ENCODE measurements at places on chromosomes 12 and 14.

GRCh38 chr12:83052890-83053541 lies 366.3 kb downstream of the TMTC2 start:
- DNase-seq: no peak

DNA sequence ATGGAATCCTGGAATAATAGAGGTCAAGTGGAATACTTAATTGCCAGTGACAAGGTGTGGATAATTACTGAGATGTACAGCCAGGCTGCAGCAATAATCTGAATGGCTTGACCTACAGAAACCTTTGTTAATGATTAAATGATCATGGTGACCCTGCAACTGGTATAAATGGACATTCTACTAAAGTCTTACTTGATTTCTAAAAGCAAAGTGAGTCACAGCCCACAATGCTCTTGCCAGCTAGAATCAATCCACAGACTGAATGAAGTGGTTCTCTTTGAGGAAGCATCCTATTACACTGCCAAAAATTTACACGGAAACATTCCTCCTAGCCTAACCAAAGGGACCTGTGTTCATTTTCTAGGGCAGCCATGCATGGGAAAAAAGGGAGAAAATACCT lies 518.5 kb downstream of the SOX5 start:
- DNase-seq: no peak

GRCh38 chr12:30694412-30695198 lies 1.1 kb downstream of the IPO8 start:
- DNase-seq: peak; percentile 76

- DNase-seq: no peak
Measured at GRCh38 chr12:6078398-6079096, 45.9 kb downstream of the VWF start.

- DNase-seq: peak; percentile 61
Measured at GRCh38 chr14:104979758-104980610, 1.8 kb upstream of the AHNAK2 start.

DNA sequence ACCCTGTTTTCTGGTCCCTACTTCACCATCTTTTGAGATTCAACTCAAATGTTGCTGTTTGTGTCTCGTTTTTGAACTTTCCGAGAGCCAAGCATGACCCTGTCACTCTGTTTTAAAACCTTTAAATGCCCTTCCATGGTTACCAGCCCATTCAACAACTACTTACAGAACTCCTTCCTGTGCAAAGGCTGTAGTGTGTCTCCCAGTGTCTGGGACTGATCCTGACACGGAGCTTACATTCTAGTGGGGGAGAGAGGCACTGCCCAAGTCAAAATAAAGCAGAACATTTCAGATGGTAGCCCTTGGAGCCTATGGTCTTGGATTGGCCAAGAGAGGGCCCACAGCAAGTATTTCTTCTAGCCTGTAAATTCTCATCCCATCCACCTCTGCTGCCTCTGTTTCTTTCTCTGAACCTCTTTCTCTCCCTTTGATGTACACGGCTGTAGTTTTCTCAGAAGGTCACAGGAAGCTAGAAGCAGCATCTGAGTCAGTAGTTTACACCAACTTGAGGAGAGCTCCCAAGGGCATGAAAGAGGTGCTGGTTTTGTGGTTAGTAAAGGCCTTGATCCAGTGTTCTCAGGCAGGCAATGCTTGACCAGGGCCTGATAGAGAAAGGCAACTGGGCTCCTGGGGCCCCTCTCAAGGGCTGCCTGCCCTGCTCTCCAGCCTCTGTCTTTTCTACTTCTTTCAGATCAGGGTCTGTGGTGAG lies 42.3 kb upstream of the SLC24A4 start:
- no peak for DNase-seq

- DNase-seq: peak; percentile 21
Measured at GRCh38 chr12:110577864-110578693, 5.0 kb downstream of the PPTC7 start.

- DNase-seq: no peak
Measured at GRCh38 chr14:97218691-97219430, 421.7 kb downstream of the VRK1 start.

- DNase-seq: peak; percentile 67
Measured at GRCh38 chr12:111367661-111368221, 1.2 kb downstream of the PHETA1 start.

DNA sequence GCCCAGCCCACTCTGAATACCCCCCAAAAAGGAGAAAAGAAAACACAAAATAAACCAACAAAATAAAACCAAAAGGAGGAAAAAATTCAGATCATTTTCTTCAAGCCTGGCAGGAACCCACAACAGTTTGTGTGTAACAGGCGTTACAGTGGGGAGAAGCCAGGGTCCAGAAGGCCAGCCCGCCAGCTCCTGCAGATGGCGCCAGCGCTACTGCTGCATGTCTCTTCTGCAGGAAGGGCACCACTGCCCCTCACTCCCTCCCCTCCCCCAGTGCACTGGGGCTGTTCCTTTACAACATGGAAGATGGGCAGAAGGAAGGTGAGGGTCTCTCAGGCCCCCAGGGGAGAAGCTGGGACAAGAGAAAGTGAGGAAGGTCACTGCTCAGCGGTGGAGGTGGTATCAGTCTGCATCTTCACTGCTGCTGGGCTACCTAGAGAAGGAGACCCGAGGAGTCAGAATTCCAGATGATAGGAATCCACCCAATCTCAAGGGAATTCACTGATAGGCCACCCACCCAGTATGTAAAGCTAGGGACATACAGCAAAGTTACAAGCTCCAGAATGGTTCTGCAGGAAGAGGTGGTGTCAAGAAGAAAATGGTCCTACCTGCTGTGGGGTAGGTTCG lies 2.3 kb upstream of the NOP2 start:
- DNase-seq: peak; percentile 48

GRCh38 chr12:64824500-64825142 lies at the start of gene TBC1D30:
TBC1D30 (plus strand) TSS chr12:64824647; CDS start chr12:64824880, 233 bp downstream.
- DNase-seq: no peak

GRCh38 chr12:102675672-102676071 lies 195.3 kb upstream of the IGF1 start:
- DNase-seq: no peak

DNA sequence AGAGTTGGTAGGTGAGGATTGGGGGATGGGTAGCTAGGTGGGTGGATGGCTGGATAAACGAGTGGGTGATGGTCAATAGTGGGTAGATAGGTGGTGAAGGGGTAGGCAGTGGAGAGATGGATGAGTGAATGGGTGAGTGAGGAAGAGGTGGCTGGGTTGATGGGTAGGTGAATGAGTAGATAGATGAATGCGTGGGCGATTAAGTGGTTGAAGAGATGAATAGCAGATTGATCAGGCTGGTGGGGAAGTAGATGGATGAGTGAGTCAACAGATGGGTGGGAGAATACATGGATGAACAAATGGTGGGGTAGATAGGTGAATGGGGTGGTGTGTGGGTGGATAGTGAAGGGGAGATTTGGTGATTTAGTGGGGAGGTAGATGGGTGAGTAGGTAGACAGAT lies 51.1 kb downstream of the SYNE3 start:
- DNase-seq: no peak

GRCh38 chr14:105856676-105857219 lies 330.4 kb downstream of the TMEM121 start:
- DNase-seq: no peak

DNA sequence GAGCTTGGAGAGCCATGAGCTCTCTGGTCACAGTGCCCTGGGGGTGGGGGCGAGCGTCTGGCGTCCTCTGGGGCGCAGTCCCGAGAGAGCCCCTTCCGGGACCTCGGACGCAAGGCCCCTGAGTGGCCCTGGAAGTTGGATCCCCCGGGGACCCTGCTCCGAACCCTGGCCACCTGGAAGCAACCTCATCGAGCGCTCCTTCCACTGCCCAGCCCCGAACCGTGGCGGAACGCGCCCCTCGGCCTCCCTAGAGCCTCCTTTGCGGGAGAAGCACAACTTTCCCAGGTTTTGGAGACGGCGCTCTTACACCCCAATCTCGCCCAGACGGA lies 1.2 kb downstream of the NOS1 start:
- DNase-seq: no peak

- no peak for DNase-seq
Measured at GRCh38 chr12:674272-674781, 11.1 kb upstream of the NINJ2 start.

- DNase-seq: peak; percentile 19
Measured at GRCh38 chr14:67820428-67820971, 921 bp downstream of the RAD51B start.

GRCh38 chr14:50008562-50008961 lies 107.8 kb downstream of the VCPKMT start:
- no peak for DNase-seq

GRCh38 chr12:104458694-104459367 lies 2.1 kb downstream of the CHST11 start:
- DNase-seq: no peak
